H9 (cell line): ENCODE measurements at places on chromosomes 7 and 10.

- DNase-seq, result no peak
Observed at GRCh38 chr7:10767771-10768170, 205.9 kb upstream of the PHF14 start.

GRCh38 chr7:132463922-132464321 is 112.3 kb downstream of the PLXNA4 start:
- no peak for DNase-seq

DNA sequence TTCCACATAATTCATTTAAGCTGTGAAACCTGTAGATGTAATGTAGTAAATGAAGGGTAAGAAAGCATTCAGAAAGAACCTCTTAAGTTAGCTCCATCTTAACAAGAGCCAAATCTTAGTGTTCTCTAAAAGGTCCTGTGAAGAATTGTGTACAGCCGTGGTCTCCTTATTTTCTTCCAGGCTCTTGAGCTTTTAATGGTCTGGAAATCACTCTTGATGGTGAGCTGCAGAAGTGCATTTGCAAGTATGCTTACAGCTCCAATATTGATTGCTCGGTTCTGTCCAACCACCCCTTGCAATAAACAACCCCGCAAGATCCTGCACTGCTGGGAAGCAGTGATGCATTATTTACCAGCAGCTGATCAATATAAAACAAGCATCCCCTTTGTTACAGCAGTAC is 690.8 kb upstream of the FZD8 start:
- DNase-seq, result no peak

DNA sequence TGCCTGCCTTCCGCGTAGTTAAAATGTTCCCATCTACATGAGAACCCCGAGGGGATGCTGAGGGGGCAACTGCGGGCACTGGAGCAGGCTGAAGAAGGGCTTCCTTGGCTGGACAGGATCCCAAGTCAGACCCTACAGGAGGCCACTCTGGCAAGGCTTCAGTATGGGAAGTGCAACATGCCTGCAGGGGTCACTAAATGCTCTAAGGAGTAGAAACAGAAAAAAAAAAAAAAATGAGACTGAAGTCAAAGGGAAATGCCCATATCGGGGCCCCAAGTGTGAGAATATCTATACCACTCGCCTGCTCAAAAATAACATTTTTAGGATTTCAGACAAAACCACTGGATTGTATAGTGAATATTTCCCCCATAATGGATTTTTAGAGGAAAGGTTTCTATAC is 33.5 kb downstream of the FAM204A start:
- DNase-seq, result peak; percentile 43

- DNase-seq, result no peak
Observed at GRCh38 chr10:44045020-44045419, 339.9 kb downstream of the CXCL12 start.

GRCh38 chr7:2638224-2638991 is 6.6 kb downstream of the TTYH3 start:
- DNase-seq, result no peak
